Kidney epithelial cell (primary cell): ENCODE measurements at places on chromosomes 4 and X.

DNA sequence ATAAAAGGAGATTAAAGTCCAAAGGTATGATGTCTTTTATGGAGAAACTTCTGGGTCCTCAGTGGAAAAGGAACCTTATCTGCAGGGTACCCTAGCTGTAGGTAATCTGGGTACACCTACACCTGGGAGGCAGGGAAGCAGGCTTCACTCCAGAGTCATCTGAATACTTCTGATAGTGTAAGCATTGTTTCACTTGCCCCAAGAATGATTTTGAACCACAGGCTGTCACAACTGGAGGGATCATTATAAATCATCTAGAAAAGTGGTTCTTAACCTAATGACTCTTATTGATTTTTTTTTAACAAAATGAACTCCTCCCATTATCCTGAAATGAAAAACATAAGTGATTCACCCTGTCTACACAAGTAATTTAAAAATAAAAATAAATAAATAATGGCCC lies 44.0 kb upstream of the STK26 start:
- no peak for DNase-seq

- no peak for DNase-seq
Measured at GRCh38 chr4:104693601-104694201, 199.0 kb upstream of the CXXC4 start.

GRCh38 chrX:21014326-21014725 lies 359.9 kb upstream of the CNKSR2 start:
- no peak for DNase-seq

DNA sequence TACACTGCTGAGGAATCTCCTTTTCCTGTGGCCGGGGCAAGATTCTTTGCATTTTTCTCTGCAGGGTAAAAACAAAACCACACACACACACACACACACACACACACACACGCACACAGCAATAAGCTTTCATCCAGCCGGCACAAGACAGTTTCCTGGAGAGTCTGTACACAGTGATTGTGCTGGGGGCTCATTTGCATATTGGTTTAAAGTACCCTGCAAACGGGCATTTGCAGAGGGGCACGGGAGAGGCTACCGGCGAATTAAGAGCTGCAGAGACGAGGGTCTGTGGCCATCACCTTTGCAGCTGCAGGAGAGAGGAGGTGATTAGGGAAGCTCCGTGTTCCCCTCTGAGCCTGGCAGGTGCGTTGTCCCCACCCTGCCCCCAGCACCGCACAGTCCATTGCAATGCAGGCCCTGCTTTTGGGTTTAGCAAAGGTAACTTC lies 219.9 kb downstream of the SHOX start:
- DNase-seq = no peak

GRCh38 chrX:53072418-53073114 lies 9.6 kb upstream of the TSPYL2 start:
- DNase-seq = no peak

- no peak for DNase-seq
Measured at GRCh38 chr4:8402640-8403039, 37.9 kb downstream of the ACOX3 start.

DNA sequence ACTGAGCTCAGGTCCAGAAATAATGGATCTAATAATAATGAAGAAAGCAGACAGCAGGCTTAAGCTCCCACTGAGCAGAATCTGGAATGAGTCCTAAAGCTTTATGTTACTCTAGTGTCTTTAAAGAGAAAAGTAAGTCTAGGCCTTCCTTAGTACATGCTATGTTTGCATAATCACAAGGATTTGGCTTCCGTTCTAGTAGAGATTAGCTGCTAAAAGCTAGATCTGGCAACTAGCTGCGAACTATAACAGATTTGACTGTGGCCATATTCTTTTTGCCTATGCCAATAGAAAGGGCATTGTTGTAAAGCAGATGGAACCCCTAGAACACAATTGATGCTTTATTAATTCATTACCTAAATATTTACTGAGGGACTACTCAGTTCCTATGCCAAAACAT lies 19.0 kb downstream of the COX7B2 start:
- DNase-seq = no peak
